NCI-H187 (cell line): ENCODE measurements at places on chromosomes 16 and 17.

DNA sequence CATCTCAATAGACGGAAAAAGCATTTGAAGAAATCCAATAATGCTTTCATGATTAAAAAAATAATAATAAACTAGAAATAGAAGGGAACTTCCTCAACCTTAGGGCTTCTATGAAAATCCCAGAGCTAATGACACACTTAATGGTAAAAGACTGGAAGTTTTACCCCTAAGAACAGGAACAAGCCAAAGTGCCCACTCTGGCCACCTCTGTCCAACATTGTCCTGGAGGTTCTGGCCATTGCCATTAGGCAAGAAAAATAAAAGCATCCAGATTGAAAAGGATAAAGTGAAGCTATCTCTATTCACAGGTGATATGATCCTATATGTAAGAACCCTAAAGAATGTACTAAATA is 2.5 kb upstream of the LITAF start:
- DNase-seq = no peak

- no peak for DNase-seq
These were observed 79.3 kb downstream of the PRKCB start for GRCh38 chr16:23914946-23915530.

DNA sequence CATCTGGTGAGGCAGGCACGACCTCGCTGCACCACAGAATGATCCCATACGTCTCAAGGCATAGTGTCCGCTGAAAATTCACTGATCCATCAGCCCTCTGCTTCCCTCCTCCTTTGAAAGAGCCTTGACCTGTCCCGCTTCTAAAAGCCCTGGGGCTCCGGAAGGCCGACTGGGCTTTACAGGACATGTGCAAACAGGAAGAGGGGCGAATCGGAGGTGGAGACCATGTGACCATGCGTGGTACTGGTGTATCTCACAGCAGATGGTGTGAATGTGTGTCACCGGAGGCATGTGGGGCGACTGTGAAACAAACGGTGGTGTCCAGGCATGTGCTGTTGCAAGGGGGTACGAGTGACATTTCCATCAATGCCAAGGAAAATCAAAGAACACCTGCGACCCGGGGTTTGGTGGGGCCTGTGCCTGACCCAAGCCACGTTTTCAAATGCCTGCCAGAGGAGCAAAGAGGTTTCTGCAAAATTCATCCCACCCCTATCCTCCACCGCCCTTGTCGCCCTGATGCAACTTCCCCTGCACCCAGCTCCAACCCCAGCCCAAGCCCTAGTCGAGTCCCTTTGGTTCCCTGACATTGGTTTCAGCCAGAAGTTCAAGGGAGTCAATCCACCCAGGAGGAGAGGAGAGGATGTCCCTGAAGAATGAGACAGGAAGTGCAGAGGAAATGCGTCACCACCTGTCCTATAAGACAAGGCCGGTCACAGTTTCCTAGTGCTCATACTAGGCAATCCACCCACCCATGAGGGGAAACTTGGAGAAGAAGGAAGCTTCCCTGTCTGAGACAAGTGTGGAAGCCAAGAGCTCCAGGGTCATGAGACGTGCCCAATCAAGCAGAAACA is 5.9 kb upstream of the KCNJ18 start:
- no peak for DNase-seq

DNA sequence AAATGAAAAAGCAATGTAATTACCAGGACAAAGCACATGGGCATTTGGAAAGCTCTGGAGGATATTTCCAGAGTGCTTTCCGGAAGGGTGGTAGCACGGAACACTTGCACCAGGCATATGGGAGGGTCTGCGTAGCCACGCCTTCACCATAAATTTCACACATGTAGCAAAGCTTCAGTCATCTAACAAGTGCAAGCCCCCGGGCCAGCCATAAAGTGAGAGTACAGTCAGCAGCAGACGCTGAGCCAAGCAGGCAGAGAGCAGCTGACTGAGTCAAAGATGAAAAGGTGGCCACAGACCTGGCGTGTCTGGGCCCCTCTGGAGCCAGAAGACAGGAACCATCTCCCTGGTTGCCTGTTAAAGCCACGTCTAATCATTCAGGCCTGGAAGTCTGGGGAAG is 130.6 kb downstream of the SEC14L1 start:
- no peak for DNase-seq

DNA sequence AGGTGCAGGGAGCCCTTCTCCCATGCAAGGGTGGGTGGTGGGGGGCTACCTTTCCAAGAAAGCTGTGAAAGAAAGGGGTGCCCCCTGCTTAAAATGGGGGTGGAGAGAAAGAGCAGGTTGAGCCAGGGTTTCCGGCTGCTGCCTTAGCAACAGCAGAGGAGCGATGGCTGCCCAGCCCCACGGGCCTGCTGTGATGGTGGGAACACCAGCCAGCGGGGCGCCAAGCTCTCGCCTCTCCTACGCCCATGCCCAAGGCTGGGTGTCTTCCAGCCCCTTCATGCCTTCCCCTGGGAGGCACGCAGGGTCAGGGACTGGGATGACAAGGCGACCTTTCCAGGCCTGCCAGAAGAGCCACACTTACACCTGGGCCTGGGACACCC is 3.0 kb downstream of the FMNL1 start:
- no peak for DNase-seq
